Cerebellum (tissue), 4 donors: ENCODE measurements at places on chromosomes 3 and 15.
A peak's percentile ranks its signal among the peaks of the same experiment; 100 is the strongest.

DNA sequence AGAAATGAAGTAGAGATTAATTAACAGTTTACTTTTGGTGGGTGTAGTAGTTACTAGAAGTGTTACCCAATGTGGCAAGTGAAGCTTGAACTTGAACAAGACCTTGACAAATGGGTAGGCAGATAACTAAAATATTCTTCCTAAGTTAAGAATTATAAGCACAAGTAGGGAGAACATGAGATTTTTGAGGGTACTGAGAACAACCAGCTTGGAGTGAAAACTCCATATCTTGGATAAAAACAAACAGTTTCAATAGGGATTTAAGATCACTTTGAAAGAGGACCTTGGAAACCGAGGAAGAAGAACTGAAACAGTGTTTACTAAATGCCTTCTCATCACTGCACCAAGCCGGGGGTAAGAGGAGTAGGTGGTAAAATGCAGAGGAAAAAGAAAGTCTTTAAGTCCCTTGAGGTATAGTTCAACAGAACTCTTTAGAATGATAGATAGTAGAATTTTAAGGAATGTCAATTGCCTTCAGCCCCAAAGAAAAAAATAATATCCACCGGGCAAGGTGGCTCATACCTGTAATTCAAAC lies 496.7 kb downstream of the NAALADL2 start:
- DNase-seq, result no peak

- no peak for DNase-seq
Observed at GRCh38 chr3:18283680-18284079, 141.5 kb downstream of the SATB1 start.

DNA sequence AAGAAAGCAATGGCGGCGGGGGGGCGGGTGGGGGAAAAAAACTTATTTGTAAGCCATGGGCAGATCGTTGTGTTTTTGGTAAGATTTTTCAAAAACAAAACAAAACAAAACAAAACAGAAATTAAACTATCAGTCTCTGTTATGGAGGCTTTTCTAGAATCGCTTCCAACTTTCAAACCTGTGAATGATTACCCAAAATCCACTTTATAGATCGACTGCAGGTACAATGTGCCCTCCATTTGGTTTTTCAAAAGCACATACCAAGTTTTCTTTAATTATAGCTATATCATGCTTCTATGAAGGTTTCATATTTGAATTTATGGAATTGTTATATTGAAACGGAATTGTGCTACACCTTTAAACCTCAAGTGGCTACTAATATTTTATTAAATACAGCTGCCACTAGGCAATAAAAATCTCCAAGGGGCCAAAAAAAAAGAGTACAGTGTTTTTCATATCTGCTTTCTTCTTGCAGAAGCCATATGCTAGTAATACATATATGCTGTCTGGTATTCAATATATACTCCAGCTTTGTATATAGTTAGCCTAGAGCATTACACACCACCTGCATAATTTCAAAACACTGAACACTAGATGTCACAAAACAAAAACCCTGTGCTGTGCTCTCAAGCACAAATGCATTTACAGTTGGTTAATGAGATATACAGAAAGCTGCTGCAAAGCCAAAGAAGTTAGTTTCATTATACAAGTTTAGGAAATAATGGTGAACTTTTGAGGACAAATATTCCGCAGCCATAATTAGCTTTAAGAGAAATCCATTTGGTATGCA lies 683.8 kb upstream of the NR2F2 start:
- DNase-seq, result no peak

GRCh38 chr15:70794596-70795310 lies 31.4 kb upstream of the UACA start:
- DNase-seq, result no peak

DNA sequence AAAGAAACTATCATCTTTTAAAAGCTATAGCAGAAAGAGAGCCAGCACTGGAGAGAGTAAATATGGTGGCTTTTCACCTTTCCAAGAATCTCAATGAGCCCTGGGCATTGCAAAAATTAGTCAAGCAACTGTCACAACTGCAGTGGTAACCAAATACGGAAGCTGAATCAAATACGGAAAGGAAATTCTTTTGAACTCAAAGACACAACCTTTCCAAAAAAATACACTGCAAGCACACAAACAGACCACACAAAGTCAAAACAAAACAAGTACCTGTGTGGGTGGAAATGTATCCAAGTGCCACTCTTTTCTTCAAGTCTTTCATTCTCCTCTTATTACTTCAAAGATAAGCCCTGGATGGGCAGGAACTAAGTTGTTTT lies 17.6 kb downstream of the VGLL4 start:
- DNase-seq, result no peak

- no peak for DNase-seq
Observed at GRCh38 chr3:174431717-174432116, 427.4 kb upstream of the NAALADL2 start.

DNA sequence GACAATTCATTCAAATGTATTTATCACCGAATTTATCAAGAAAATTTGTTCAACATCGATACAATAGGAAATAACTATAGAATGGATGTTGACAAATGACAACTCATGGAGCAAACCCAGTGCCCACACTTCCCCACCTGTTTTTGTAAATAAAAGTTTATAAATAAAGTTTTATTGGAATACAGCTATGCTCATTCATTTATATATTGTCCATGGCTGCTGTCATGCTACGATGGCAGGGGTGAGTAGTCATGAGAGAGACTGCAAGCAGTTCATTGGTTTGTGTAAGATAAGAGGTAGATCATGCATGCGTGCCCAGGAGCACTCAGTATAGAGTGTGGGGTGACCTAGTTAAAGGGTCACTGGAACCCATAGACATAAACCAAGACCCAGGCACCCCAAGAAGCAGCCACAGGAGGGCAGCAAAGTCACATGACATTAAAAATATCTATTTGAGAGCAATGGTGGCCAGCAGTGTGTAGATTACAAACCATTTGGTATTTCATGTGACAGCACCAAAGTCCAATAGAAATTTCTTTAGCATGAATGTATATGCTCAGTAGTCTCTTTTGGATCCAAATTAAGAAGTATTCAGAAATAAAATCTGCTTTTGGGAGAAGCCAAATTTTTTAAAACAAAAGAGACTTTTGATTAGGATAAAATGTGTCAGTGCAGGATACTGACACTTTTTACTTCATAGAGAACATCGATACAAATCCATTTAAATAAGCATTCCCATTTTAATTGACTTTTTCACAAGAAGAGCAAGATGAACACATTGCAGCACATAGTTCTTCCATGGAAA lies 794.8 kb downstream of the MCTP2 start:
- DNase-seq, result no peak

- no peak for DNase-seq
Observed at GRCh38 chr15:97761110-97761509, 199.4 kb upstream of the ARRDC4 start.

DNA sequence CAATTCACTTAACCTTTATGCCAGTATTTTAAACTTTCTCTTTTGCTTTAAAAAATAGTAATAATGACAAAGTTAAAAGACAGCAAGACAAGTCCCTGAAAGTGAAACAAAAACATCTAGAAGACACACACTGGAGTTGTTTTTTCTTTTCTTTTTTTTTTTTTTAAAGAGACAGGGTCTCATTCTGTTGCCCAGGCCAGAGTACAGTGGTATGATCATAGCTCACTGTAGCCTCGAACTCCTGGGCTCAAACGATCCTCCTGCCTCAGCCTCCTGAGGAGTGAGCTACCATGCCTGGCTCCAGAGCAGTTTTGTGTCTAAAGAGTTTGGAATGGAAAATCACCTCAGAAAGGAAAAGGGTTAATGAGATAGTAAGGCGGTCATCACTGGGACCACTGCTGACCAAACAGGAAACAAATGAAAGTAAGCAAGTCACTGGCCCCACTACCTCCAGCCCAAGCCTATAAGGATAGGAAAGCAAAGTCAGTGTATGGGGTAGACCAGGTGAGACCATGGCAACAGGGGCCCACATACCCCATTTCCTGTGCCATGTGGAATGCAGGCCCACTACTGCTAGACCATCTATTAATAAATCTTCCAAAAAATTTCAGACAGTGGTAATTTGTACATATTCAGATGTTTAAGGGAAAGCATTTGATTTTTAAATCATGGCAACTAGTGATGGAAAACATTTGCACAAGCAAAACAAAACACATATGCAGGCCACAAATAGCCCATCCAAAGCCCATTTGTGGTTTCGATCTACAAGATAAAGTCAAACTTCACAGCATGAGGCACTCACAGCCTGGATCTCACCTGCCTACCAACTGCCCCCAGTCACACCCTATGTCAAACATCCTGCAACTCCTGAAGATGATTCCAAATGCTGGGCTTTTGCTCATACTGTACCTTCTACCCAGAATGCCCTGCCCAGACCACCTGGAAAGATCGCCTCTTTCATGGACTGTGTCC lies 62.6 kb downstream of the OSBPL10 start:
- no peak for DNase-seq

GRCh38 chr15:63243101-63243500 lies 34.3 kb upstream of the APH1B start:
- DNase-seq, result no peak

DNA sequence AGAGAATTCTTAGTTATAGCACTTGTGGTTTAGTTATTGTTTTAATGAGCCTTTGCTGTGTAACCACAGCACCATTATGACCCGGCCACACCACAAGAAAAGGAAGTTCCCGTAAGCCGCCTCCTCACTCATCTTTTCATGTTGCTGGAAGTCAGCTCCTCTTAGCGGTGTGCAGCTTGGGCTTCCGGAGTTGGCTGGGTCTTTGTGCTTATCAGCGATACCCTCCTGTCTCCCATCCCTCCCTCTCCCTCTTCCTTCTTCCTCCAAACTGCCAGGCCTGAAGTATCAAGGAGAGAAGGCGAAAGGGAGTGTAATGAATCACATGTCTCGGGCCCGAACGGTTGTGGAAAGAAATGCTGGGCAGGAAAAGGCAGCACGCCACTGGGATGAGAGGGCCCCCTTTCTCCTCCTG lies 353.5 kb downstream of the MCTP2 start:
- DNase-seq, result no peak

- no peak for DNase-seq
Observed at GRCh38 chr15:44099671-44100070, 95.4 kb downstream of the FRMD5 start.

DNA sequence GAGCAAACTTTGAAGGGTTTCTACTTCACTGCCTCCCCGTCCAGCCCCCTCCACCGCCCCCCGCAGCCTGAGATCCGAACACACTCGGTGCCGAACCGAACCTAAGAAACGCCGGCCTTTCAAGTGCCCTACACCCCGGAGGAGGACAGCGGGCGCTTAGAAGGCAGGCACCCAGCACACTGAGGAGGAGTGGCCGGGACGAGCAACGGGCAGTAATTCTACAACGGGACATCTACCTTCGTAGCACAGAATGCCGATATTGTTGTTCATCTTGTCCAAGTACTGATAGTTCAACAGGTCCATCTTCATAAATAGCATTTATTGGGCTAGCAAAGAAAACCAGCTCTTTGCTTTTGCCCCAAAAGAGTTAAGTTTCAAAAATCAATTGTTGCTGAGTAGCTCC lies 513 bp downstream of the VGLL4 start:
- no peak for DNase-seq

- DNase-seq, result no peak
Observed at GRCh38 chr3:45955017-45955647, 11.9 kb downstream of the CXCR6 start.

DNA sequence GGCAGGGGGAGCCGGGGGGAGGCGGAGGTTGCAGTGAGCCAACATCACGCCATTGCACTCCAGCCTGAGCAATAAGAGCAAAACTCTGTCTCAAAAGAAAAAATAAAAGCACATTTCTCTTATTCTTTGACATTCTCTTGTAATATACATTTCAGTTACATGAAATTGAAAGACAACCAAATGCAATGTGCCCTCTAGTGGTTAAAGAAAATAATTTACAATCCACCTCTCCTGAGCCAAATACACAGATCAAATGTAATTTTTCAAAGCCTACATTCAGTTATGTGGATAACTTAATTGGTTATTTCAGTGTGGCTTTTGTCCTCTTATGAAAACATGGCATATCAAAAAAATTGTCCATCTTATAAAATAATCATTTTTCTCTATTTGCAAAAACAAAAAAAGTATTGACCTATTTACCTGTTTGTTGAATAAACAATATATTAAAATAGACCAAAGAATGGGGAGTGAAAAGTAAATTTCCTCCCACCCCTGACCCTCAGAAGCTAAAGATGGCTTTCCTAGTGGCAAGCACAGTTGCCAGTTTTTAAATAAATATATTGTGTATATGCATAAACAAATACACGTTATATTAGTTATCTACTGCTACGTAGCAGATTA lies 14.2 kb upstream of the U2SURP start:
- peak; percentile 47 for DNase-seq

GRCh38 chr3:194184801-194185200 lies 48.9 kb downstream of the HES1 start:
- no peak for DNase-seq

DNA sequence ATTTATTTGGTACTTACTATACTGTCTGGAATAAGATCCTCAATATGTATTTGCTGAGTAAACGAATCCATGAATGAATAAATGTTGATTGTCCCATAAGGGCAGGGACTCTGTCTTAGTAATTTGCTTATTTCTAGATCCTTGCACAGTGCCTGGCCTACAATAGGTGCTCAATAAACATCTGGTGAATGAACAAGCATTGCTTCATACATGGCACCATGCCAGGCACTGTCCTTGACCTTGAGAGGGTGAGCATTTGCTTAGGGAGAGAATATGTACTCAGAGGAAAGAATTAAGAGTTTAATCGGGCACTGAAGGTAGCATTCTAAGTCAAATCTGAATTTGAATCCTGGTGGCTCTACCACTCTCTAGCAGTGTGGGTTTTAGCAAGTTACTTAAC lies 282.1 kb downstream of the THSD4 start:
- DNase-seq, result no peak

GRCh38 chr3:141391298-141391990 lies 23.1 kb downstream of the ZBTB38 start:
- DNase-seq, result no peak

GRCh38 chr3:177221744-177222143 lies 24.5 kb upstream of the TBL1XR1 start:
- no peak for DNase-seq

- DNase-seq, result no peak
Observed at GRCh38 chr3:111947231-111947630, 31.6 kb upstream of the ABHD10 start.

DNA sequence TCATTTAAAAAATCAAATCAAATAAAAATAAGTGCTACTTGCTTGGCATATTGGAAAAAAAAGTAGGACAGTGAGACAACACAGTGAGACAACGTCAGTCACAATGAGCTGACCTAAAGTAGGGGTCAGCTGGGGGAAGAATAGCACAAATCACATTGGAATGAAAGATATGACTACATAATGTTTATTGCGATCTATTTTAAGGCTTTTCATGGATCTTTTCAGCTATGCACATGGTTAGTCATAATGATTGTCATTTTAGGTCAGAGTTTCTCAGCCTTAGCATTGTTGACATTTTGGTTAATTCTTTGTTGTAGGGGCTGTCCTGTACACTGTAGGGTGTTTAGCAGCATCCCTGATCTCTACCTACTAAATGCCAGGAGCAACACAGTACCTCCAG lies 44.5 kb downstream of the CMSS1 start:
- no peak for DNase-seq
